GM12878 (cell line): ENCODE measurements at places on chromosomes 2 and 18. TPM values are rescaled to one million over a fixed set of nuclear protein-coding genes. Genes with fewer than 3 reads are reported as not detected.

- no peaks in the 10 kb centered on the region for H3K27me3 ChIP-seq
- no peaks in the 10 kb centered on the region for H3K36me3 ChIP-seq
- no peak for DNase-seq
- no peaks in the 10 kb centered on the region for H3K4me1 ChIP-seq
- H3K4me3 ChIP-seq, result no peak overlapping the region
These were observed 882.7 kb upstream of the CHAC2 start for GRCh38 chr2:52884761-52885352.

- no peak for DNase-seq
- no peak overlapping the region for H3K4me3 ChIP-seq
- no peak overlapping the region for H3K27ac ChIP-seq
- no peaks in the 10 kb centered on the region; the same call in 1 of the 2 replicates for H3K27me3 ChIP-seq
- H3K4me1 ChIP-seq, result peaks cover 13% of the 10 kb centered on the region
- H3K36me3 ChIP-seq, result no peaks in the 10 kb centered on the region
These were observed 46.5 kb upstream of the EPG5 start for GRCh38 chr18:46013484-46014189.

DNA sequence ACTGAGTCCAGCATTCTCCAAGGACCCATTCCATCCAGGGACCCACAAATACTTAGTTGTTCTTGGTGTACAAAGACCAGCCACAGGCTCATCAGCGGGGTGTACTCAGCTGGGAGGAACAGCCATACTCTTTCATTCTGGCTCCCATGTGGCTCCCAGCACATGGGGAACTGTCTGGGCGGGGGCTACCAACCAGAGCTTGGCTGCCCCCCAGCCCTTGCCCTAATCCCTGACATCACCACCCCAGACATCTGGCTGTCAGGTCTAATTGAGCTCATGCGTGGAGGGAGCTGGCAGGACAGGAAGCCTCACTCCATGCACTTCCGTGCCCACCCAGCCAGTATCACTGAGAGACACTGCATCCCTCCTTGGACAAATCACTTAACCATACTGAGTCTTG lies 283.6 kb downstream of the DYSF start:
- H3K4me1 ChIP-seq, result no peaks in the 10 kb centered on the region
- no peaks in the 10 kb centered on the region for H3K27me3 ChIP-seq
- DNase-seq, result no peak
- no peak overlapping the region for H3K4me3 ChIP-seq
- H3K27ac ChIP-seq, result no peak overlapping the region
- no peaks in the 10 kb centered on the region for H3K36me3 ChIP-seq

DNA sequence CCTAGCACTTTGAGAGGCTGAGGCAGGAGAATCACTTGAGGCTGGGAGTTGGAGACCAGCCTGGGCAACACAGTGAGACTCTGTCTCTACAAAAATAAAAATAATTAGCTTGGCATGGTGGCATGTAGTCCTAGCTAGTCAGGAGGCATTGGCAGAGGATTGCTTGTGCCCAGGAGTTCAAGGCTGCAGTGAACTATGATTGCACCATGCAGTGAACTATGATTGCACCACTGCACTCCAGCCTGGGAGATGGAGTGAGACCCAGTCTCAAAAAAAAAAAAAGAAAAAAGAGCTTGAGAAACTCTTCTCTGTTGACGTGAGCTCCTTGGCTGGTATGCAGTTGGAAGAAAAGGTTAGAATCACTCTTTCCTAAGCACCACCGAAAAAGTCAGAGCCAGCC lies 125.1 kb upstream of the TNP1 start:
- H3K36me3 ChIP-seq, result no peaks in the 10 kb centered on the region
- no peak for DNase-seq
- no peak overlapping the region for H3K27ac ChIP-seq

DNA sequence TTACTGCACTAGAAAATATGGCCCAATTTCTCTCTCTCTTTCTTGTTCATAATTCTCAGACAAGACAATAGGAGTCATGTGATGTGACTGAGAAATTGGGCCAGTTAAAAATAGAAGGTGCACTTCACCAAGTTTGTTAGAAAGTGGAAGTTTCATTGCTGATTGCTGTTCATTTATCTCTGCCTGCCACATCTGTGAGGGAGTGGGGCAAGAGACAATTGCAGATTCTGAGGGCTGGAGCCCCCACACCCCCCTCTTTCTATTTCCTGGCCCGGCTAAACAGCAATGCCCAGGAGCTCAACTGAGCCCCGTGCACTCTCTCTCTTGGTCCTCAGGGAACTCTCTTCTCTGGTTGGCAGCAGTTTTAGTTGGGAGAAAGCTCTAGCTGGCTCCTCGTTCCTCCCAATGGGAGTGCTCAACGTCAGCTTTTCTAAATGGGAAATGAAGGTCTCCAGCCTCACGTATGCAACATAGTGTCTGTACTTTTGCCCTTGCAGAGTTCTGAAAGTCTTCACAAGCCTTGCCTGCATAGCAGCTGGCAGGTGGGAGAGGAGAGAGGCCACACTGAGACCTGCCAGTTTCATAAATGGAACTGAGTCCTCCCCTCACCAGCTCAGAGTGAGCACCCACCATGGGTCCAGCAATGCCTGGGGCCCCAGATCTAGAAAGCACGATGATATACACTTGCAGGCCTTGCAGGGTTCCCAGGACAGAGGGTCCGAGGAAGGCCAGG lies 115.7 kb downstream of the MYCN start:
- H3K4me1 ChIP-seq, result peaks cover 17% of the 10 kb centered on the region
- no peak overlapping the region for H3K4me3 ChIP-seq
- H3K27me3 ChIP-seq, result no peaks in the 10 kb centered on the region
- peak overlapping the region; percentile 69 for H3K27ac ChIP-seq

DNA sequence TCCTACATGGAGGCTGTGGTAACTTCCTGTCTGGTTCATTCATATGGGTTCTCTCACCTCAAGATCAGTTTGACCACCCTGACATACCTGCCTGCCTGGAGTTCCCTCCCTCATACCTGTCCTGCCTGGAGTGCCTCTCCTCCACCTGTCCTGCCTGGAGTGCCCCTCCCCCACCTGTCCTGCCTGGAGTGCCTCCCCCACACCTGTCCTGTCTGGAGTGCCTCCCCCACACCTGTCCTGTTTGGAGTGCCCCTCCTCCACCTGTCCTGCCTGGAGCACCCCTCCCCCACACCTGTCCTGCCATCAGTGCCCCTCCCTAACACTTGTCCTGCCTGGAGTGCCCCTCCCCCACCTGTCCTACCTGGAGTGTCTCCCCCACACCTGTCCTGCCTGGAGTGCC lies 461.9 kb downstream of the PTPRM start:
- H3K27me3 ChIP-seq, result no peaks in the 10 kb centered on the region
- no peaks in the 10 kb centered on the region for H3K4me1 ChIP-seq
- no peak for DNase-seq
- H3K27ac ChIP-seq, result no peak overlapping the region
- H3K36me3 ChIP-seq, result no peaks in the 10 kb centered on the region

DNA sequence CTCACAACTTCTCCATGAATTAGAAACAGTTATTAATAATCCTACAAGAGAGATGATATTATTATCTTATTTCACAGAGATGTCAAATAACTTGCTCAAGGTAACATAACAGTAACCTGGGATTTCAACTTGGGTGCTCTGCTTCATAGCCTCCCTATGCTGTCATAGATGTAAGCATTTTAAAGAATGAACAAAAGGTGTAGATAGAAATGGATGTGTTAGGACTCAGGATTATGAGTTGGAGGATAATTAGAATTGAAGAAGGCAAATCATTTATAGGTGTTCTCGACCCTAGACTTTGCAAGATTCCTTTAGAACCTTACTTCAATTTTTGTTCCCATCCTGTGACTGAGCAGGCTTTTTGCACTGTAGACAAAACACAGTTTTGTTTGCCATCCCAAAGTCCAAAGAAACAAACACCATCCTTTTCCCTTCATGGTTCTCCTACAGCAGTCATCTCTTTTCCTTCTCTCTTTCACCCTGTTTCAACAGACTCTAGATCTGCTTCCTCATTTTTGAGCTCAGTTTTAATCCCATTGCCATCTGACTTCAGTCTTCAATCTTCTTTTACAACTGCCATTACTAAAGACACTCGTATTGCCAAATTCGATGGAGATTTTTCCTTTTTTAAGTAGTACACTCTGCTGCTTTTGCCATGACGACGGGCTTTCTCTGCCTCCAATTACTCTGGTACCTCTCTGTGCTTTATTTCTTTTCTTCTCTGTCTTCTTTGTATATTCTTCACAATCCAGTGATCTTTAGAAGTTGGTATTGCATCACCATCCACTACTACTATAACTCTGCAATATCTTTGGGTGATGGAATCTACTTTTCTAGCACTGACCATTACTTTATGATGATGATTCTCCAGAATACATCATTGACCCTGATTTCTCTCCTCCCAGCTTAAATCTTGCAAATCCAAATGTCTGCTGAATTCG lies 4.5 kb downstream of the HNMT start:
- DNase-seq, result no peak
- H3K36me3 ChIP-seq, result no peaks in the 10 kb centered on the region
- H3K4me3 ChIP-seq, result no peak overlapping the region
- H3K27ac ChIP-seq, result no peak overlapping the region
- H3K27me3 ChIP-seq, result no peaks in the 10 kb centered on the region
- no peaks in the 10 kb centered on the region for H3K4me1 ChIP-seq

- peaks cover 6% of the 10 kb centered on the region for H3K36me3 ChIP-seq
- H3K27ac ChIP-seq, result no peak overlapping the region
These were observed 10.3 kb downstream of the STAMBP start for GRCh38 chr2:73838889-73839534.

DNA sequence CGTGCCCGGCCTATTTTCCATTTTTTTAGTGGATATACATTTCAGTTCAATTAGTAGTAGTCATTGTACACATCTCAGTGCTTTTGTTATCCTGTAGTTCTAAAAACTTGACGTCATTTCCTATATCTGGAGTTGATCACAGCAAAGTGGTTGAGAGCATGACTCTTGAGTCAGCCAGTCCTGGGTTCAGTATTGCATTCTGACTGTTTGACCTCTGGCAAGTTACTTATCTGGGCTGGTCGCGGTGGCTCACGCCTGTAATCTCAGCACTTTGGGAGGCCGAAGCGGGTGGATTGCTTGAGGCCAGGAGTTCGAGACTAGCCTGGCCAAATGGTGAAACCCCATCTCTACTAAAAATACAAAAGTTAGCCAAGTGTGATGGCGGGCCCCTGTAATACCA lies 50.4 kb upstream of the PPM1B start:
- H3K4me1 ChIP-seq, result peaks cover 3% of the 10 kb centered on the region; the same call in 1 of the 2 replicates
- H3K27me3 ChIP-seq, result no peaks in the 10 kb centered on the region
- H3K27ac ChIP-seq, result no peak overlapping the region
- H3K36me3 ChIP-seq, result no peaks in the 10 kb centered on the region

DNA sequence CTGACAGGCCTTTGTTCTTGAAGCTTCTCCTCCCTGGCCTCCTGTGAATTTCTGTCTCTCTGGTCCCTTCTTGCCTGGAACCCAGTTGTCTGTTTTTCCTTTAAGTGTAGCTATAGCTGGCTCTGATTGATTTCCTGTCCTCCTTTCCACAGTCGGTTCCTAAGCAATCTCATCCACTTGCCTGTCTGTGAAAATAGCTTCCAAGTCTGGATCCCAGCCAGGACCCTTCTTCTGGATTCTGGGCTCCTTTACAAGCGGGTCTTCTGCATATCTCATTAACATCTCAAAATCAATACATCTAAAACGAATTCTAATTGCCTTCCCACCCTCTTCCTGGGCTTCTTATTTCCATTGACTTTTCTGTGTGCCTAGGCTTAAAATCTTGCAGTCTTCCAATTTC lies 124.9 kb downstream of the DAW1 start:
- H3K36me3 ChIP-seq, result no peaks in the 10 kb centered on the region
- H3K4me1 ChIP-seq, result no peaks in the 10 kb centered on the region
- DNase-seq, result no peak
- no peak overlapping the region for H3K4me3 ChIP-seq
- H3K27ac ChIP-seq, result no peak overlapping the region

- no peak overlapping the region for H3K4me3 ChIP-seq
- no peak overlapping the region for H3K27ac ChIP-seq
- no peaks in the 10 kb centered on the region for H3K4me1 ChIP-seq
These were observed 297.7 kb downstream of the MTX2 start for GRCh38 chr2:176566961-176567360.

DNA sequence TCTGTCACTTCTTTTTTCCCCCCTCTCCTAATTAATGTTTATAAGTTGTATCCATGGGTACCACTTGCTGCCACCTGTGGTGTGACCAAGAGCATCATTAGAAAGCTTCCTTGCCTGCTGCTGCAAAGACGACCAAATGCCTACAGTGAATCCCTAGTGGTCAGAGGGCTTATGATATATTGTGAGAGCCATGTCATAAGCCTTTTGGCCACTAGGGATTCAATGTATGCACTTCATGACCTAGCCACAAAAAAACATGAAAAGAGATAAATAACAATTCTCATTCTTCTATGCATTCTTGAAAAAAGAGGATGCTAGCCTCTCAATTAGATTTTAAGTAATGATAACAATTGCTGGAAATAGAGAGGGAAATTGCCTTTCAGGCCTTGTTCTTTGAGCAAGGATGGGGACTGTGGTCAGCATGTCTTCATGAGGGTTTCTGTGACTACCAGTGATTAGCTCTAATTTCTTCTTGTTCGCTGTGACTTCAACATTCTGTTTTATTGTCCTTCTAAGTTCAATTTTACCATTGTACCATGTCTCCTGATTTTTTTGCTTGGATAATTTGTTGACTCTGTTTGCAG lies 435.3 kb downstream of the TGIF1 start:
- no peak overlapping the region for H3K4me3 ChIP-seq
- H3K4me1 ChIP-seq, result no peaks in the 10 kb centered on the region
- no peak for DNase-seq
- H3K36me3 ChIP-seq, result no peaks in the 10 kb centered on the region

- no peak overlapping the region for H3K27ac ChIP-seq
- H3K4me1 ChIP-seq, result no peaks in the 10 kb centered on the region
- DNase-seq, result no peak
- H3K4me3 ChIP-seq, result no peak overlapping the region
- H3K36me3 ChIP-seq, result no peaks in the 10 kb centered on the region
- H3K27me3 ChIP-seq, result no peaks in the 10 kb centered on the region
These were observed 880.6 kb downstream of the TSN start for GRCh38 chr2:122636097-122636496.

GRCh38 chr2:159879051-159879604 lies 81.1 kb upstream of the CD302 start:
- peak; percentile 77 for DNase-seq
- no peak overlapping the region for H3K4me3 ChIP-seq
- peaks cover 19% of the 10 kb centered on the region; the same call in 1 of the 2 replicates for H3K36me3 ChIP-seq
- peak overlapping the region; percentile 85 for H3K27ac ChIP-seq
- H3K27me3 ChIP-seq, result no peaks in the 10 kb centered on the region

GRCh38 chr2:42030829-42031228 lies 17.0 kb upstream of the PKDCC start:
- no peak overlapping the region for H3K4me3 ChIP-seq
- H3K27ac ChIP-seq, result no peak overlapping the region
- no peaks in the 10 kb centered on the region for H3K36me3 ChIP-seq
- no peaks in the 10 kb centered on the region; the same call in 1 of the 2 replicates for H3K27me3 ChIP-seq

GRCh38 chr2:138247302-138247701 lies 254.3 kb upstream of the SPOPL start:
- no peak overlapping the region for H3K27ac ChIP-seq
- H3K4me1 ChIP-seq, result no peaks in the 10 kb centered on the region
- H3K27me3 ChIP-seq, result no peaks in the 10 kb centered on the region
- no peak for DNase-seq
- no peaks in the 10 kb centered on the region for H3K36me3 ChIP-seq

STAT4 gene
- 5.7 and 6.9 TPM in 2 replicates for total RNA-seq

PTPRN gene
- not detected in 2 replicates for total RNA-seq

NRP2 gene
- total RNA-seq, result 0.93 and 1.2 TPM in 2 replicates

DOCK10 gene
- total RNA-seq, result 81.5 and 90.8 TPM in 2 replicates

HOXD10 gene
- not detected in 2 replicates for total RNA-seq

AQP12B gene
- not detected in 2 replicates for total RNA-seq

CNTNAP5 gene
- not detected in 2 replicates for total RNA-seq

SLC19A3 gene
- not detected in 2 replicates for total RNA-seq

ACKR3 gene
- 7.0 and 7.4 TPM in 2 replicates for total RNA-seq

SALL3 gene
- 0.10 TPM in 1 of 2 replicates, not detected in the other for total RNA-seq

GCG gene
- total RNA-seq, result 0.29 TPM in 1 of 2 replicates, not detected in the other

ITGA4 gene
- total RNA-seq, result 75.0 and 87.9 TPM in 2 replicates

TMSB10 gene
- total RNA-seq, result 2,058 and 2,139 TPM in 2 replicates

SLC30A3 gene
- total RNA-seq, result not detected in 2 replicates

TDRD15 gene
- total RNA-seq, result not detected in 2 replicates

SCN9A gene
- total RNA-seq, result 0.08 TPM in 2 replicates
